Karpas-422 (cell line): ENCODE measurements at places on chromosomes 16 and 17. TPM values are rescaled to one million over a fixed set of nuclear protein-coding genes. Genes with fewer than 3 reads are reported as not detected.

- no peaks in the 10 kb centered on the region for H3K36me3 ChIP-seq
- H3K27ac ChIP-seq: no peak overlapping the region
- no peaks in the 10 kb centered on the region for H3K4me1 ChIP-seq
- no peaks in the 10 kb centered on the region for H3K27me3 ChIP-seq
- DNase-seq: no peak
- no peak overlapping the region for H3K4me3 ChIP-seq
Measured at GRCh38 chr17:1995907-1996799, 29.0 kb downstream of the RTN4RL1 start.

DNA sequence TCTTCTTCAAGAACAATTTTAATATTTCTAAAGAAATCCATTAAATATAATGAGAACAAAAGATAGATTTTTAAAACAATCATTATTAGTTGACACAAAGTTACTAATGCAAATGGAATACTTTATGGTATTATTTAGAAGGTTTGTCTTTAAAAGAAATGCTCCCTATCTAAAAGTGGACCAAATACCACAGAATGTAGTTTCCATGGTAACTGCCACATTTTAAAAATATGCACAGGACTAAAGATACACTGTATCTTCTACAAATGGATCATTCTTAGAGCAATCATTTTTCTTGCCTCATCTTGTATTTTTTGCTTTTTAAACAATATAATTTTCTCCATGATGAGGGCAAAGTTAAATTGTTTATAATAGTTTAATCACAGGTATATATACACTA is 296.0 kb downstream of the CEP112 start:
- H3K27ac ChIP-seq: no peak overlapping the region
- H3K4me1 ChIP-seq: no peaks in the 10 kb centered on the region
- H3K36me3 ChIP-seq: no peaks in the 10 kb centered on the region
- H3K27me3 ChIP-seq: no peaks in the 10 kb centered on the region
- no peak overlapping the region for H3K4me3 ChIP-seq

- H3K4me1 ChIP-seq: no peaks in the 10 kb centered on the region
- no peak for DNase-seq
- H3K4me3 ChIP-seq: no peak overlapping the region
- no peaks in the 10 kb centered on the region for H3K36me3 ChIP-seq
- no peaks in the 10 kb centered on the region for H3K27me3 ChIP-seq
- H3K27ac ChIP-seq: no peak overlapping the region
Measured at GRCh38 chr16:10178080-10178479, 4.1 kb downstream of the GRIN2A start.

GRCh38 chr17:39667945-39668924 is at the start of gene PNMT:
PNMT (plus strand) TSS chr17:39668453; CDS start chr17:39668476, 23 bp downstream.
- H3K36me3 ChIP-seq: no peaks in the 10 kb centered on the region
- no peak within 1 kb of the TSS for H3K27ac ChIP-seq
- peak; percentile 87 for DNase-seq
- H3K27me3 ChIP-seq: no peaks in the 10 kb centered on the region
- peak within 1 kb of the TSS; percentile 66; the same call in 1 of the 2 replicates for H3K4me3 ChIP-seq

Gene KRT20
- not detected in 2 replicates for total RNA-seq
